Caki2 (cell line): ENCODE measurements at places on chromosomes 1 and 21.

DNA sequence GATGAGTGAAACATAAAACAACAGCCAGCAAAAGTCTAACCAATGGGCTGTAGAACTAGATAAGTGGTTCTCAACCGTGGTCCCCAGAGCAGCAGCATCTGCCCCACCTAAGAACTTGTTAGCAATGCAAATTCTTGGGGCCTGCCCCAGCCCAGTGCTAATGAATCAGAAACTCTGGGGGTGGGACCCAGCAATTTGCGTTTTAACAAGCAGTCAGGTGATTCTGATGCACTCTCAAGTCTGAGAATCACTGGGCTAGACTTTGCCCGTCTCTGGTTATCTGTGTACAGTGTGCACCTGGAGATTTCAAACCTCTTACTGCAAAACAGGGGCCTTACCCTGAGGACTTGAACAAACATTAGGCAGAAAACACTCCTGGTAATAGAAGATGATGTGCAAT is 66.5 kb downstream of the PLXNA2 start:
- DNase-seq = no peak

GRCh38 chr1:3642919-3643675 is 6.8 kb downstream of the WRAP73 start:
- no peak for DNase-seq

DNA sequence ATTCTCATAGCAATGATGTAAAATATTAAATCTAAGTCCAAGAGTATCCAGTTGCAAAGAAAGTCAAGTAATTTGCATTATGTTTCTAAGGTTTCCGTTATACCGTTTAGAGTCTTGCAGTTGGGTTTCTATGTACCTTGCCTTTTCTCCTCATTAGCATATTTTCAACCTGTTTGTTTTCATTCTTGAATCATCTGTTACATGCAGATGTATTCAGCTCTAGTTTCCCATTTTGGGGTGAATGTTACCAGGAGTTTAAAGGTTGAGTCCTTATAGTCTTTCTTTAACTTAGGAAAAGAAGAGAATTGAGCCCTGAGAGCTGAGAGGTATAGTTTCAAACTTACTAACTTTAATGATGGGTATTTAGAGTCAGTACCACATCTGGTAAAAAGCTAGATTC is 139.9 kb downstream of the NFIA start:
- no peak for DNase-seq

GRCh38 chr1:117008656-117009055 is 7.1 kb downstream of the CD101 start:
- DNase-seq = no peak

GRCh38 chr1:108947871-108948525 is 15.3 kb downstream of the CLCC1 start:
- DNase-seq = no peak

- DNase-seq = no peak
Observed at GRCh38 chr1:7150724-7151280, 365.5 kb downstream of the CAMTA1 start.

- DNase-seq = no peak
Observed at GRCh38 chr1:10388387-10388715, 10.5 kb upstream of the PGD start.
